Activated CD8-positive, alpha-beta memory T cell treated with anti-CD3 and anti-CD28 coated beads for 4 hours (primary cell): ENCODE measurements at places on chromosomes 6 and 20.

DNA sequence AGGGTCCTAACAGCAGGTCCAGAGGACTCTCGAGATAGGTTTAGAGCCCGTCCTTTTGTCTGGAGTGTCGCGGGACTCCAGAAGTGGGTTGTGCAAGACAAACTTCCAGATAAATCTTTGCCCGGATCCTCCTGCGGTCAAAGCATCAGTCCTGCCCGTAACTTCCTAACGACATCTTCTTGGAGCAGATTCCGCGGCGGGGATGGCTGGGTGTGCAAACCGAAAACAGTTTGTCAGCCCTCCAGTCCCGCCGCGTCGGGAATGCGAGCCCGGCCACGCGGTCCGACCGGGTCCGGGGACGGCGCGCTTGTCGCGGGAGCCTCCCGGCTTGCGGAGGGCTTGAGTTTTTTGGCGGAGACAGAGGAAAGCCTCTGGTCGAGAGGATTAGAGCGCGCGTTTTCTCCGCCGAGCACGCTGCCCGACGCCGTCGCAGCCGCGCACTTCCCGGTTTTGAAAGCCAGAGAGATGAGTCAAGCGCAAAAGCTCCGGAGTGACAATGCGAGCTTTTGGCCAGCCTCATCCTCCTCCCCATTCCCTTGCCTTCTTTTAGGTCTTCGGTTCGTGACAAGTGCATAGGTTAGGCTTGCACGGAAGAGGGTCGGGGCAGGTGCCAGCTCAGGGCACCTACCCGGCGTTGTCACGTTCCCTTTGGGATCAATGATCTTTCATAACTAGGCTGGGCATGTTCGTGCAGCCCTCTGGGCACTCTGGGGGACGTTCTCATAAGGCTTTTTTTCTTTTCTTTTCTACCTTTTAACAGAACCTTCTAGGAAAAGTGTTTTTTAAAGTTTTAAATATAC, 91.3 kb upstream of the PRDM1 start:
- no peak for DNase-seq

DNA sequence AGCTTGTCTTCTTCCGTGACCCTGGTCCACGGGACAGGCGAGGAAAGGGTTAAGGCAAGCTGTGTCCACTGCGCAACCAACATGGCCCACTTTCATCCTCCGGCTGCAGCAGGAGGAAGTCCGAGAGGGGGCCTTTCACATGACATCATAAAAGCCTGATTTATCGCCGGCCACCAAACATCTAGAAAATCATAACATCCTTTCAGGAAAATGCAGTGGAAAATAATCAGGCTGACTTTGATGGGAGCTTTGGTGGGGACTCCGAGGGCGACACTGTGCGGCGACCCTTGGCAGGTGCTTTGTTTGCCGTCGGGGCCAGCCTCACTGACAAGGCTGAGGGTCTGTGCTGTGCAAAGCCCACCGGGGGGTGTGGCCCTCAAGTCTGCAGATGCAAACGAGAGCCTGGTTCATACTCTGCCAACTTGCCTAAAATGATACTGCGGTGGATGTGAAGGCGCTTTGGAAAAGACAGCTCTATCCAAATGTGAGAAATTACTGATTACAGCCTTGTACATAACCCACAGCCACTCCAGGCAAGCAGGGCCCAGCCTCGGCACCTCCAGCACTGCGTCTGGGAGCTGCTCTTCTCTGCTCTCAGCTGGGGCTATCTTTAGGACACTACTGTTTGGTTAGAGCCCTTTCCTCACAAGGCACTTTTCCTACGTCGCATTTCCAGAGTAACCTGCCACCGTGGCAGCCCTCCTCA, 25.7 kb downstream of the FOXC1 start:
- DNase-seq, result no peak

DNA sequence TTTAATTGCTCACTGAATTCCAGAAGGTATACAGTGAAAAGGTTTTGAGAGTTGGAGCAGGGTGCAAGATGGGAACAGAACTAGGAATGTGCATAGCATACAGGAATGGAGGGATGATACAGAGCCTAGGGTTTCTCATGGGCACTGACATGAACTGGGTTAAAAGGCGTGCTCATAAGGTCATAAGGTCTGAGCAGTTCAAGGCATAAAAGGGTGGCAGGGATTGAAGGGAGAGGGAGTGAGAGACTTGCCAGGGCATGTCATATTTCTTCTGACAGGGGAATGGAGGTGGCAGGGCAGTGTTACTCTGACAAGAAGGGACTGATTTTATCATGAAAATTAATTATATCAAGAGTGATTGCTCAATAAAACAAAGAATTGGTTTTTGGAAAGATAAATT, 4.7 kb downstream of the MLIP start:
- no peak for DNase-seq

GRCh38 chr6:31814677-31815024, 432 bp downstream of the HSPA1L start:
- DNase-seq, result no peak

DNA sequence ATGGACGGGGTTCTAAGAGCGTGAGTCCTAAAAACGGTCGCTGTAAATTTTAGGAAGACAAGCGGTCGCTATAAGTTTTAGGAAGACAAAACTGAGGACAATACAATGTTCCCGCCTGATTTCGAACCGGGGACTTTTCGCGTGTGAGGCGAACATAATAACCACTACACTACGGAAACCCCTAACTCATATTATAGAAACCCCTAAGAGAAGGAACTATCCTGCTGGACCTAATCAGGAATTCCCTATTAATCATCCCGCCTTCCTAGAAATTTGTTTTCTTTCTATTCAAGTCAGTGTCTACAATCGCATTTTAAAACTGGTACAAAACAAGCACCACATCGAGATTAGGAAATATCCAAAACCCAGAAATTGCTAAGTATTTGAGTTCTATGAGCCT, 183.8 kb downstream of the OR2B2 start:
- no peak for DNase-seq

GRCh38 chr20:47571426-47571825, 69.7 kb downstream of the NCOA3 start:
- DNase-seq, result no peak

DNA sequence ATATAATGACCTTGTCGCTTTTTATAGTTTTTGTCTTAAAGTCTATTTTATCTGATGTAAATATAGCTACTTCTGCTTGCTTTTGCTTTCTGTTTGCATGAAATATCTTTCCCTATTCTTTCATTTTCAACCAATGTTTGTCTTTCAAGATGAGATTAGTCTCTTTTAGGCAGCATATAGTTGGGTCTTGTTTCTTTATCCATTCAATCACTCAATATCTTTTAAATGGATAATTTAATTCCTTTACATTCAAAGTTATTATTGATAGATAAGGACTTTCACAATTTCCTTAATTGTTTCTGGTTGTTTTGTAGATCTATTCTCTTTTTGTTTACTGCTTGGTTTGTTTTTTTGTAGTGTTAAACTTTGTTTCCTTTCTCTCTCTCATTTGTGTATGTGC, 43.5 kb upstream of the TPD52L1 start:
- DNase-seq, result no peak

- no peak for DNase-seq
Observed at GRCh38 chr6:14272737-14273085, 155.1 kb downstream of the CD83 start.
